ENCODE measurements at places on chromosomes 2 and 18. TPM values are rescaled to one million over a fixed set of nuclear protein-coding genes. Genes with fewer than 3 reads are reported as not detected.
A peak's percentile ranks its signal among the peaks of the same experiment; 100 is the strongest.

Gene SEPTIN10
- 51.1 TPM for polyA plus RNA-seq

Gene UCN
- not detected for polyA plus RNA-seq

- H3K4me1 ChIP-seq: no peaks in the 10 kb centered on the region
- no peak overlapping the region for H3K27ac ChIP-seq
- DNase-seq: no peak
- H3K27me3 ChIP-seq: no peaks in the 10 kb centered on the region
- H3K36me3 ChIP-seq: no peaks in the 10 kb centered on the region
- H3K4me3 ChIP-seq: no peak overlapping the region
Measured at GRCh38 chr2:105126336-105126735, 88.5 kb downstream of the MRPS9 start.

Gene GPR45
- not detected for polyA plus RNA-seq

Gene UGGT1
- 21.5 TPM for polyA plus RNA-seq

Gene IAH1
- polyA plus RNA-seq: 72.1 TPM

Gene SERPINB2
- 0.10 TPM for polyA plus RNA-seq

Gene STEAP3
- polyA plus RNA-seq: 16.4 TPM

DNA sequence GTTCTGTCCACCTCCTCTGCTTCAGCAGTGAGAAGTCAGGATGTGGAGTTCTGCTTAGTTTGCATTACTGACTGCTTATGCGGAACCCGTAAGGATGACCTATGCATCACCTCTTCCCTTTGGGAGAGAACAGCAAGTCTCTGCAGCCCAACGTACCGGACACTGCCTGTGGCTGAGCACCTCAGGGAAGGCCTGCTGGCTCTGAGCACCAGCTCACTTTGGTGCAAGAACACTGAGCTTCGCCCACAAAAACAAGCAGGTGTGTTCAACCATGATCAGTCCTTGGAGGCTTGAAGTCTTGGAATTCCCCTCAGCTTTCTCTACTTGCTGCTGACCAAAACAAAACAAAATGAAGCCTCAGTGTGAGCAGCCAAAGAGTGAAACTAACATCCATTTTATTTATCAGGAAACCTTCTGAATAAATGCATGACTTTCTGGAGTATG lies 52.7 kb upstream of the NCK2 start:
- no peak overlapping the region for H3K27ac ChIP-seq
- no peaks in the 10 kb centered on the region for H3K27me3 ChIP-seq
- DNase-seq: no peak
- H3K4me3 ChIP-seq: no peak overlapping the region
- H3K36me3 ChIP-seq: no peaks in the 10 kb centered on the region

DNA sequence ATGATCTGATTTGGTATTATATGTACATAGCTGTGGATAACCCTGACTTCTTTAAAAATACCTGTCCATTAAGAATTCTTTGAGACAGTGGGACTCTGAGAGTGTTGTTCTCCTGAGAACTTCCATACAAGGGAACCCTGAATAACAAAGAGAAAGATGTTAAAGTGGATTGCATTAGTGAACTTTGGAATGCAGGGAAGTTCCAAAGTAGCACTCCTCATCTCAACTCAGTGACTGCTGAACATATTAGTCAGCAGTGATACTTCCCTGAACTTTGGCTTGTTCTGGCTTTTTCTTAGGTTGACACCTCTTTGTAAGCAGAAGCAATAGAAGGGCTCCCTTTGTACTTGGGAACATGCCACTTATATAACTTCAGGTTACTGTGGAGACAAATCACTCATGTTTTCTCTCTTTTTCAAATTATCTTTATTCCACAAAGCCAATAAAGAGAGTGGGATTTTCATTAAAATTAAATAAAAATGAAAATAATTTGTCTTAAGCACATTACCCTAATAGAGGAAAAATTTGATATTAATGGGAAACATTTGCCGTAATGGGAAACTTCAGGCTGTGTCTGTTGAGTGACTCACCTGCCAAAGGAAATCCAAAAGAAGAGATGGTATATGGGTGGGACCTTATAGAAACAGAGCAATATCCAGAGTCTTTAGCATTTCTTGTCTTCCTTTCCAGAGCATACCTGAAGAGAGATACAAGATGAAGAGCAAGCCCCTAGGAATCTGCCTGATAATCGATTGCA lies 33.3 kb downstream of the CFLAR start:
- no peaks in the 10 kb centered on the region for H3K27me3 ChIP-seq
- H3K36me3 ChIP-seq: no peaks in the 10 kb centered on the region
- peak overlapping the region; percentile 76 for H3K27ac ChIP-seq
- DNase-seq: no peak

- no peak overlapping the region for H3K27ac ChIP-seq
- H3K4me3 ChIP-seq: no peak overlapping the region
- H3K27me3 ChIP-seq: no peaks in the 10 kb centered on the region
- H3K36me3 ChIP-seq: no peaks in the 10 kb centered on the region
- peak; percentile 67 for DNase-seq
Measured at GRCh38 chr18:13614641-13615288, 111.6 kb downstream of the FAM210A start.

Gene TANK
- polyA plus RNA-seq: 52.9 TPM

- no peaks in the 10 kb centered on the region for H3K4me1 ChIP-seq
- no peaks in the 10 kb centered on the region for H3K36me3 ChIP-seq
- peak; percentile 83 for DNase-seq
- peak overlapping the region; percentile 47 for H3K4me3 ChIP-seq
Measured at GRCh38 chr2:9739531-9739964, 103.7 kb upstream of the TAF1B start.

- H3K36me3 ChIP-seq: no peaks in the 10 kb centered on the region
- no peak for DNase-seq
- no peaks in the 10 kb centered on the region for H3K4me1 ChIP-seq
- no peak overlapping the region for H3K4me3 ChIP-seq
- no peaks in the 10 kb centered on the region for H3K27me3 ChIP-seq
Measured at GRCh38 chr2:109339519-109339966, 210.5 kb downstream of the SH3RF3 start.

Gene HNRNPA3
- polyA plus RNA-seq: 130 TPM

- no peaks in the 10 kb centered on the region for H3K27me3 ChIP-seq
- H3K27ac ChIP-seq: no peak overlapping the region
- no peak for DNase-seq
- no peak overlapping the region for H3K4me3 ChIP-seq
Measured at GRCh38 chr2:208049441-208049840, 24.1 kb upstream of the PLEKHM3 start.

- no peaks in the 10 kb centered on the region for H3K36me3 ChIP-seq
- no peak for DNase-seq
- peak overlapping the region; percentile 9 for H3K4me3 ChIP-seq
- H3K27ac ChIP-seq: peak overlapping the region; percentile 96
Measured at GRCh38 chr2:150477347-150477746, 10.1 kb downstream of the RND3 start.

DNA sequence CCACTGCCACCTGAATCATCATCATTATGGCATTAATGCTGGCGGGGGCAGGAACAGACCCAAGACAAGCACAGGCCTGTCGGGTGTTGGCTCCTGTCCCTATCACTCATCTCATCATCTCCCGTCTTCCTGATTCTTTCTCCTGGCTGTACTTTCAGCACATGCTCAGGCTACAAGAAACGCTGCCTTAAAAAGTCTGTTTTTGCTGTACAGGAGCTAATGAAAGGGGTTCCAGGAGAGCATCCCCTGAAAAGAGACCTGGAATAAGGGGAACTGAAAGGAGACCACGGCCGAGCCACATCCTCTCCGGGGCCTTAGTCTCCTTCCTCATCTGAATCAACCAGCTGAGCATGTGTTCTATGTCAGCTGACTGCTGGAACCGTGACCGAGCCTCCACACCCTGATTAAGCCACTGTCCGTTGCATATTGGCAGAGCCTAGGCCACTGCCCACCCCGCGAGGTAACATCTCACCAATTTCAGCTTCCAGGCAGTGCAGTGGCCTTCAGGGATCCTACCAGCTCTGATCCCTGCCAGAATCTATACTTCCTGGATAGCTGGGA lies 62.6 kb downstream of the DNMT3A start:
- no peaks in the 10 kb centered on the region for H3K4me1 ChIP-seq
- no peaks in the 10 kb centered on the region for H3K27me3 ChIP-seq
- DNase-seq: peak; percentile 89
- no peak overlapping the region for H3K4me3 ChIP-seq
- peak overlapping the region; percentile 79 for H3K27ac ChIP-seq

GRCh38 chr2:108922141-108922915 lies 66.7 kb downstream of the EDAR start:
- peak overlapping the region; percentile 39 for H3K27ac ChIP-seq
- no peaks in the 10 kb centered on the region for H3K27me3 ChIP-seq
- peak; percentile 64 for DNase-seq
- H3K4me1 ChIP-seq: peaks cover 45% of the 10 kb centered on the region
- H3K36me3 ChIP-seq: no peaks in the 10 kb centered on the region

DNA sequence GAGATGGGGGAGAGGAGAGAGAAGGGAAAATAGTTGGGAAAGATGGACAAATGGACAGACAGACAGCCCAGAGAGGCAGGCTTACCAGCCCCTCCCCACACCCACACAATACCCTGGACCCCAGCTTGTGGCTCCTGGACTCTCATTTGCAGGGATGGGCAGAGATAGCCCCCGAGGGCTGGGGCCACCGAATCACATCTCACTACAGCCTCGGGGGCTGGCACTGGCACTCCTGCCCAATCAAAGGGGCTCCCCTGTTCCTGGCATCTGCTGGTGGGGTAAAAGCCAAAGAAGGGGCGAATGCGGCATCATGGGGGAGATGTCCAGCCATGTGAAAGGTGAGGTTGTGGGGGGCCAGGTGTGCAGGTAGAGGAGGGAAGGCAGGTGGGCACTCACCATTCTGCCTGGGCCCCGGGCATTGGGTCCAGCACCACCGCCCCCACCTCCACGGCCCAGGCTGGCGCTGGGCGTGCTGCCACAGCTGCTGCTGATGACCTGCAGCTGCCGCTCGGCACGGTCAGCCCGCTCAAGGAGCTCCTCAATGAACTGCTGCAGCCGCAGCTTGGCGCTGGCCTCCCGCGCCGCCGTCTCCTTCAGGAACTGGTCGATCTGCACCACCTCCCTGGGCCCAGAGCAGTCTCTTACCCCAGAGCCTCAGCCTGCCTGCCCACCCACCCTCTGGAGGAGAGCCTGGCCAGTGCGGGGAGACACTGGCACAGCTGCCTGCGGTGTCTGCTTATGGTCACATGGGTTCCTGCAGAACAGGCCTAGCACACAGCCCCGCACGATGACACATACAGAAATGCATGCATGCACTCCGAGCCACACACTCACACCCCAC lies 18.0 kb downstream of the FBXO41 start:
- no peak overlapping the region for H3K27ac ChIP-seq
- peaks cover 51% of the 10 kb centered on the region for H3K27me3 ChIP-seq
- H3K36me3 ChIP-seq: no peaks in the 10 kb centered on the region
- no peak for DNase-seq

Gene TUBB8B
- not detected for polyA plus RNA-seq

DNA sequence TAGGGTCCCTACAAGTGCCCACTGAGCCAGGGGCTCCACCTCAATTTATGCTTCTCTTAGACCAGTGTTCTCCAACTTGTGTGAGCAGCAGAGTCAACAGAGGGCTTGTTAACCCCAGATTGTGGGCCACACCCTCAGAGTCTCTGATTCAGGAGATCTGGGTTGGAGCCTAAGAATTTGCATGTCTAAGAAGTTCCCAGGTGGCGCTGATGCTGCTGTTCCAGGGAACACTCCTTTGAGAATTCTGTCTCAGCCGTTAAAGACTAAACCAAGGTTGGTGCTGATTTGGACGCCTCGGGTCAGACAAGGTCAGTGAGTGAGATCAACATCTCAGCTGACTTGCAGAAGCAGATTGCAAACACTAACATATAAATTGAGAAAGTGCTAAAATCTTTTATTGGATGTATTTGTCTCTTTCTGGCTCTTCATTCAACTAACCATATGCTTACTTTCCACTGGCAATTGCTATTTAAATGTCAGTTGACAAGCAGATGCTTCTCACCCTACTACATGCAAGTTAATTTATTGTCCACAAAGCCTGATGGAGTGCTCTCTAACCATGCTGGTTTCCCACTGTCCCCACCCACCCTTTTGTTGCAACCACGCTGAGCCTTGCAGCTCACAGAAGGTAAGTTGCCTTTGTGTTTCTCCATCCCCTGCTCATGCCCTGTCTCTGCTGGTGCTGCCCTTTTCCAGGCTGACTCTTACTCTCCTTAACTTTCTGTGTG lies 31.5 kb downstream of the LYPD1 start:
- DNase-seq: no peak
- no peaks in the 10 kb centered on the region for H3K27me3 ChIP-seq
- no peak overlapping the region for H3K27ac ChIP-seq
- H3K4me1 ChIP-seq: no peaks in the 10 kb centered on the region

DNA sequence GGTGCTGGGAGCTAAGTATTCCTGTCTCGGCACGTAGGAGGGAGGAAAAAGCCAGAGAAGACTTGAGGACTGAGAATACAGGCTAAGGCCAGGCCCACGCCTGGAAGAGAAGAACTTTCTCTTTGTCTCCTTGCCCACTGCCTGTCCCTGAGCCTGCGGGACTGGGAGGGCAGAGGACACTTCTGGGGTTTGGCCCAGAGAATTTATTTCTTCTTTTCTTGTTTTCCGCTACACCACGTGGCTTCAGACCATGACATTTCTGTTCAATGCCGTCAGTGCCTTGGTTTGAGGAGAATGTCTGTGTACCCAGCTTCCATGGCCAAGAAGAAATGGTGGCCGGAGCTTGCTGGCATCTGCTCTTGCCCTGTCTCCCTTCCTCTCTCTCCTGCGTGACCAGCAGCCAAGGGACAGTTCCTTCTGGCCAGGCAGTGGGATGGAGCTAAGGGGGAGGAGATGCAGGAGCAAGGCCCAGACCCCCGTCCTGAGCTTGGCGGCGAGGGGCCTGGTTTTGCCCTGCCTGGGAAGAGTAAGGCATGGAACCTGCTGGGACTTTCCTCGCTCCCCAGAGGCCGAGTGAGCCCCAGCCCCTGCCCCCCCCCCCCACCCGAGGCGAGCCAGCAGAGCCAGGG lies 140.3 kb downstream of the KLHL29 start:
- H3K4me1 ChIP-seq: peaks cover 61% of the 10 kb centered on the region
- no peaks in the 10 kb centered on the region for H3K27me3 ChIP-seq
- no peaks in the 10 kb centered on the region for H3K36me3 ChIP-seq
- H3K27ac ChIP-seq: peak overlapping the region; percentile 93

DNA sequence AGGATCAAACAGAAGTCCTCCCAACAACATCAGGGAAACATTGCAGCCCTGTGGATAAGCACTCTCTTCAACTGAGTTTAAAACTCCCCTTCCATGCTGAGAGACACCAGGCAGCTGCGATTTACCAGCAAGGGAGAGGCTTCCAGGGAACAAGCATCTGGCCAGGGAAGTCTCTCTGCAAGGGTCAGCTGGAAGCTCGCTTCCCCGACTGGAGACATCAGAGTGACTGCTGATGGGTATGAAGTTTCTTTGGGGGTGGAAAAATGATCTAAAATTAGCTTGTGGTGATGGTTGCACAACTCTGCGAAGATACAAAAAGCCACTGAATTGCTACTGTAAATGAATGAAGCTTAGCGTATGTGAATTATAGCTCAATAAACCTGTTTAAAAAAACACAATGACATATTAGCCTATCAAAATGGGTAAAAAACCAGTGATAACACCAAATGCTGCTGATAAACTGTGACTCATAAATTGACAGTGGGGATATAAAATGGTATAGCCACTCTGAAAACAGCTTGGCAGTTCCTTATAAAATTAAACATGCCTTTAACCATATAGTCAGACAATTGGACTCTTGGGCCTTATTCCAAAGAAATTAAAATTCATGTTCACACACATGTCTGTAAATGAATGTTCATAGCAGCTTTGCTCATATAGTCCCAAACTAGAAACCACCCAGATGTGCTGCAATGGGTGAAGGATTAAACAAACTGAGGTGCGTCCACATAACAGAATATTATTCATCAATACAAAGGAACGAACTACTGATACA lies 1082.0 kb downstream of the SOCS6 start:
- H3K36me3 ChIP-seq: no peaks in the 10 kb centered on the region
- no peaks in the 10 kb centered on the region for H3K27me3 ChIP-seq
- no peak for DNase-seq
- no peaks in the 10 kb centered on the region for H3K4me1 ChIP-seq

GRCh38 chr2:159045545-159046454 lies 77.4 kb downstream of the TANC1 start:
- H3K36me3 ChIP-seq: no peaks in the 10 kb centered on the region
- no peak for DNase-seq

Gene TRIM43
- not detected for polyA plus RNA-seq

Measured in sigmoid colon (tissue), 7 donors.